Effector CD4-positive, alpha-beta T cell (primary cell): ENCODE measurements at places on chromosomes 7 and 10.

DNA sequence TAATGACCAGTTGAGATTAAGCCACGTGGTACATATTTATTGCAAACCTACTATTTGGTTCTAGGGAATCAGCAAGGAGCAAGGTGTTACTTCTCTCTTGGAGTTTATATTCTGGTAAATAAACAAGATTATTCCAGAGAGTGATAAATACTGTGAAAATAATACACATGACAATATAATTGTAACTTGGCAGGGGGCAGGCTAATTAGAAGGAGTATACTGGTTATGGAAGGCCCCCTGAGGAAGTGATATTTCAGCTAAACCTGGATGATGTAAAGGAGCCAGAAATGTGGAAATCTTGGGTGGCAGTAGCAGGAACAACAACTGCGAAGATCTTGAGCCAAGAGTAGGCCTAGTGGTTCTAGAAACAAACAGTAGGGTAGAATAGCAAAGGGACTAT is 111.8 kb downstream of the SDK1 start:
- no peak for DNase-seq

GRCh38 chr10:78035025-78035424 is 1.4 kb downstream of the RPS24 start:
- no peak for DNase-seq

GRCh38 chr10:90674461-90674860 is 183.4 kb downstream of the HTR7 start:
- no peak for DNase-seq

- no peak for DNase-seq
These were observed 693.9 kb downstream of the REEP3 start for GRCh38 chr10:64215088-64215487.
